ENCODE measurements at places on chromosomes 5 and 9.

DNA sequence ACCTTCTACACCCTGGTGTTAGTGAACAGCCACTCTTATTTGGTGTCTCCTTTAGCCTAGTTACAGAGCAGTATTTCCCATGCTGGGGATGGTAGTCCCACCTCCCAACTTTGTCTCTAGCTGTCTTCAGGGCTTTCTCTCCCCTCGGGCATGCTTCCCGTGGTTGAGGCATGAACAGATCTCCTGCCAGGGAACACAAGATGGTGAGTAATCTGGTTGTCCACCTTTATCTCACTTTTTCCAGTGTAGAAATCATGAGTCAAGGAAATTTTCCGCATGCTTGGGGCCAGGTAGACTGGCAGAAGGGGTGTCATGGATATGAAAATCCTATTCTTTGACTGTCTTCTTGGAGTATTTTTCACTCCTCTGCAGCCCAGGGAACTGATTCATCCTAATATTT lies 532.9 kb downstream of the ANXA1 start:
- DNase-seq: no peak

GRCh38 chr5:143337946-143338345 lies 65.5 kb downstream of the NR3C1 start:
- DNase-seq: no peak

DNA sequence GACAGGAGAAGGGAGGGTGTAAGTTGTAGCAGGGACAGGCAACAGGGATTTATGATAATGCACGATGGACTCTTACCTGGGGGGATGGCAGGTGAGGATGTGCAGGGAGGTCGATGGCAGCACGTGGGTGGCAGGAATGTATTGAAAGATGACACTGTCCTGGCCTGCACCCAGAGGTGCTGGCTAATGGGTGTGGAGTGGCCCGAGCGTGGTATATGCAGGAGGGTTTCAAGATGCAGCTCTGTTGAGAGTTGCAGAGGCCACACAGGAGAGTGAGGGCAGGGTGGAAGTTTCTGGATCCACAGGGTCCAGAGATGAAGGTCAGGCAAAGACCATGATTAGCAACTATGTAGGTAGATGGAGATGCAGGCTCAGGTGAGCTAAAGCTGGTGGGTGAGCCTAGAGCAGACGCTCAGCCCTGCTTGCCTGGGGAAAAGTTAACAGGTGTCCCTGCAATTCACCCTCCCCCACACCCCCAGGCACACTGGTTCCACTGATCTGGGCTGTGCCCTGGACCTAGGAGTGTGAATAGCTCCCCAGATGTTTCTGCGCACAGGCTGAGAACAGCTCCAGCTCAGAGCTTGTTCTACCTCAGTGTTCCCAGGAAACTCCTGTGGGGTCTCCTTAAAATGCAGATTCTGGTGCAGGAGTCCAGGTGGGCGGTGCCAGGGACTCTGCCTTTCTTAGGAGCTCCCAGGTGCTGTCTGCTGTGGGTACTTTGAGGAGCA lies 21.5 kb upstream of the S1PR3 start:
- DNase-seq: no peak

DNA sequence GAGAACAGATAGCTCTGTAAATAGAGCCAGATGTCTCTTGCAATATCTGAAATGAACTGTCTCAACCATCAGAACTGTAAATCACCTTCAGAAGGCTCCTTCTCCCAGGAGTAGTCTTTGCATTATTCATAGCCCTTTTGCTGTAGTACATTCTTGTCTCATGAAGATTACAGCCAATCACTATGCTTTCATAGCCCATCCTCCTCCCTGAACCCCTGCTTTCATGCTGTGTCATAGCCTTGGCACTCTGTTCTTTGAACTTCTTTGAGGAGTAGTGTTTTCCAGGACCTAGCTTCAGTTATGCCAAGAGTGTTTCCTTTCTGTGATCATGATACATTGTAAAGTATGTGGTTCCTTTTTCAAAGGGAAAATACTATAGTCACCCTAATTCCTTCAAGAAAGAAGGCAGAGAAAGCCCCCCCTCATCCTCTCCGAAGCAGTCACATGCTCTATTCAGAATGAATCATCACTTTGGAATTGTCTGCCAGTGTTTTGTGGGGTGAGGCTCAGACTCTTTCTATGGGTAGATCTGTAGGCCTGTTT lies 61.1 kb downstream of the GRIA1 start:
- no peak for DNase-seq

DNA sequence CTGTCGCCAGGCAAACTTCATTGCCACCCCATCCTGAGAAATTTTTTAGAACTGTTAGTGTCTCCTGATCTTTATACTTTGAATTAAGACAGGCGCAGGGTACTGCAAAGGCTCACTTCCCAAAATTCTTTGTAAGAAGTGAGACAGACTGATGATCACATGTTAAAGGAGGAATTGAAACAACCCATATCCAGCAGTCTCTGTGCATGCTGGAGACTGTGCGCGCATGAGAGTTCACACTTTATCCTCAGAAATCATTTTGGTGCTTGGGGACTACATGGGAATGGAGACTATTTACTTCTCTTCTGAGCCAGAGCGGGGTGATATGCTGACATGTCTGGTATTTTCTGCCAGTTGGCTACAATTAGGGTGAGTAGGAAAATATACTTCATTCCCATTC lies 91.2 kb downstream of the ZNF474 start:
- no peak for DNase-seq

DNA sequence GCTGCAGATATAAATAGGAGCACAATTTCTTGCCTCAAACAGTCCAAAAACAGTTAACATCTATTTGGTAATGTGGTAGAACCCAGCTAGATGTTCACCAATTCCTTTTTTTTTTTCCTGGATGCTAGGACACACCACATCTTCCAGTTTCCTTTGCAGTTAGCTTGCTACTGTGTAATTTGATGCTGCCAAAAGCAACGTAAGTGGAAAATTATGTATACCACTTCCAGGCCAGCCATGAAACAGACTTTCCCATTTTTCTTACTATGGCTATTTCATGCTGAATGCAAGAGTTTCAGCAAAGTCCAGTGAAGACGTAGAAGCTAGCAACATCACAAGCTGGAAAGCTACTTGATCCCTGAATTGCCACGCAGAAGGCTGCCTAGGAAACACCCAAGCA lies 667.2 kb downstream of the TLE1 start:
- DNase-seq: no peak

DNA sequence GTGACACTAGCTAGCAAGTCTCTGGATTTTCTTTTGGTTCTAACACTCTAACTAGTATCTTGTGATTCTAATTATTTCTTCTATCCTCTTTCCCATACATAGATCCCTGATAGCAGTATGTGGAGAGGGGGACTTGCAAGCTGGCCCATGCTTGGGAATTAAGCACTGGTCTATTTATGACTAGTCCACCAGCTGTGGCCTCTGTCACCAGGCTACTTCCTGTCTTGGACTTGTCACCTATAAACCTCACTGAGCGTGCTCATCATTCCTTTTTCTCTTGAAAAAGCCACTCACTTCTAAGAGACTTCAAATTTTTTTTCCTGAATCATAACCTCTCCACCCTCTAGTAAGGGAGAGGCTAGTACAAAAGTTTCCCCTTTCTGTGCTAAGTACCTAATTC lies 32.3 kb upstream of the MAMDC2 start:
- no peak for DNase-seq

- DNase-seq: no peak
Observed at GRCh38 chr9:23686257-23686656, 139.8 kb downstream of the ELAVL2 start.

DNA sequence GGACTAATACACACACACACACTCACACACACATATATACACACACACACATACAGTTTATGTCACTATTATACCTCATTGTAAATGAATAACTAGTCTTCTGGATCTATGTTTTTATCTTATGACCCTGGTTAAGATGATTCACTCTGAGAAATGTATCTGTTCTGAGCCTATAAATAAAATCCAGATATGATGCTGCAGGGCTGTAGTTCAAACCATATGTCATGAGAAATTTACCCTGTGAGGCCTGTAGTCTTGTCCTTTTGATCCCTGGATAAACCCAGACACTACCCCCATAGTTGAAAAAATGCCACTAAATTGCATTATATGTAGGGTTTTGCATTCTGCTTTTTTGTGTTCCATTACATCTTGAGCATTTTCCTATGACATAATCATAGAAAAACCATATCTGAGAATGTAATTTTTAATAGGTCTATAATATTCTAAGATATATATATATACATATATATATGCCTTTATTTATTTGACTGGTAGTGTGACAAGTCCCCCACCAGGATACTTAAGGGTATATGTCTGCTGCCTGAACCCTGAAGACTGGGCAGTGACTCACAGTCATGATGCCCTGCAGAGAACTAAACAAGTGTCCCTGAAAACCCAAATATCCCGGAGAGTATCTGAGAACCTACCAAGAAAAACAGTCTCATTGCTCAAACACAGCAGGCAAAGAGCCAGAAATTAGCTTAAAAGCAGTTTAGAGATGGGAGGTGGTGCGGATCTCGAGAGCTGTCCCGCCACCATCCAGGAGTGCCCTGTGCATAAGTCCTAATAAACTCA lies 18.4 kb upstream of the ALDOB start:
- no peak for DNase-seq

GRCh38 chr5:77957931-77958521 lies 181.9 kb upstream of the TBCA start:
- DNase-seq: no peak

Data from GM13976 (cell line).